ENCODE measurements at places on chromosomes 1 and 21.
A peak's percentile ranks its signal among the peaks of the same experiment; 100 is the strongest.

GRCh38 chr21:42149656-42150473 lies 69.1 kb upstream of the ABCG1 start:
- no peak for DNase-seq

- peak; percentile 98 for DNase-seq
Observed at GRCh38 chr1:77832901-77833300, 53.5 kb downstream of the MIGA1 start.

DNA sequence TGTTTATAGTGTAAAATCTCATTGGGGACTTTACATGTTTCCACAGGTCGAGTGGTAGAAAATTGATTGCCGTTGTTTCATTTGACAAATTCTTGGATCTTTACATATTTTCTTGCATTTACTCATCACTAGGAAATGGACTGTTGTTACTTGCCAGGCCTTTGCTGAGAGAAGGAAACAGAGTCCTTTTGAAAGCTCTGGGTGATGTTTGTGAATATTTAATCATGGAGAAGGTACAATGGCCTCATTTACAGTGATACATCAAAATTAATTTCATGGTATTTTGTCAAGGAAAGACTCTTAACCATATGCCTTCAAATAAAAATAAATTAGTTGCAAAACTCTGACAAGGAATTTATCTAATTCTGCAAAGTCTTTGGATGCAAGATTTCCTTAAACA lies 198.0 kb downstream of the GRIK1 start:
- no peak for DNase-seq

DNA sequence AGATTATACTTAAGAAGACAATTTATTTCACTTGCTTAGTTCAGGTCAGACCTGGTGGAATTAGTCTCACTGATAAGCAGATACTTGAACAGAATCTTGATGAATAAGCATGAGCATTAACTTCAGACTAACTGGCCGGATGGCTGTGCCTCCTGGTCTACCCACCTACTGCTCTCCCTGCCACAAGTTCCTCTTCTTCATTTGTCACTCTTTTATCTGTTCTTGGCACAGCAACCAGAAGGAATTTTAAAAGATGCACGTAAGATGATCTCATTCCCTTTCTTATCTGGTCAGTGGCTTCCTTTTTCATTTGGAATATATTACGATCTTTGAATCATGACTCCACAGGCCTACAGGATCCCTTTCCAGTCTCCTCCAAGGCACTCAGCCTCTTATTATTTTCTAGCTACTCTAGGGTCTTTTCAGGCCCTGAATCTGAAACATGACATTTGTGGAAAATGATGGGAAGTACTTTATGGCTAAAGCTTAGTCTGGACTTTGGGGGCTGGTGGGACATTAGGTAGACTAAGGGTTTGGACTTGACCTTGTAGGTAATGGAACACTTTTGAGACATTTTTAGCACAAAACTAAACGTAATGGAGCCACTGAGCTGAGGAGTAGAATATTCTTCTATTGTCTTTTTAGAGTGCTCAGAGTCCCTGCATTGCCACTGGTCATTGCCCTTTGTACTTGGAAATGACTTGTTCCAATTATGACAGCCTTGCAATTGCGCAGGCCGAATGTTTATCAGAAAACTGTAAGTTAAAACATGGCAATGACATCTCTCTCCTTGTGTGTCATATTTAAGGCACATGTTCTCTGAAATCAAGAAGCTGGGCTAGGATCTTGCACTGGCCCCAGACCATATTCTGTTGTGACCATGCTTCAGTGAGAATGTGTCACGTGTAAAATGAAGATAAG lies 16.0 kb downstream of the ST6GALNAC3 start:
- DNase-seq = no peak

DNA sequence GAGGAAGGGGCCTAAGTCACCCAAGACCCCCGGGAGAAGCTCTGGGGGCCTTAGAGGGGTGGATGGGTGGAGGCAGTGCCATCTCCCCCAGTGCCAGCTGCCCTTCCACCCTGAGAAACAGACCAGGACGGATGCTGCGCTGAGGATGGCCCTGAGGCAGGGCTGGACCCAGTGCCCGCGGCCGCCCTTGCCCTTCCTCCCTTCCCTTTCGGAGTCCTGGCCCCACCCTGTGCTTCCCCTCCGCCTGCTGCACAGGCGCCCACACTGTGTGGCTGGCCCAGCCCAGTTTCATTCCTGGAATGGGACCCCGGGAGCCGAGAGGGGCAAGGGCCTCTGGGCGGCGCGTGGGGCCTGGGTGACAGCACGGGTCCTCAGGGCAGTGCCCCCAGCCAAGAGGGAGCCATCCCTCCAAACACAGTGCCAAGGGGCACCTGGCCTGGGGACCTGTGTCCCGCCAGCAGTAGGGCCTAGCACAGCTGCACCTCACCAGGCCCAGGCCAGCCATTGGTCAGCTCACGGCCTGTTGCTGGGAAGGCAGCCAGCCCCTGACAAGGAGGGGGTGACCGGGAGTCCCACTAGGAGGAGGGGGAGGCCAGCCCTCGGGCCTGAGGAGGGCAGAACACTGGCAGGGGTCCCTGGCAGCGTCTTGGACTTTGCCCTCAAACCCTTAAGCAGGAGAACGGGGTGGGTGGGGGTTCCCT lies 13.4 kb upstream of the SKI start:
- no peak for DNase-seq

DNA sequence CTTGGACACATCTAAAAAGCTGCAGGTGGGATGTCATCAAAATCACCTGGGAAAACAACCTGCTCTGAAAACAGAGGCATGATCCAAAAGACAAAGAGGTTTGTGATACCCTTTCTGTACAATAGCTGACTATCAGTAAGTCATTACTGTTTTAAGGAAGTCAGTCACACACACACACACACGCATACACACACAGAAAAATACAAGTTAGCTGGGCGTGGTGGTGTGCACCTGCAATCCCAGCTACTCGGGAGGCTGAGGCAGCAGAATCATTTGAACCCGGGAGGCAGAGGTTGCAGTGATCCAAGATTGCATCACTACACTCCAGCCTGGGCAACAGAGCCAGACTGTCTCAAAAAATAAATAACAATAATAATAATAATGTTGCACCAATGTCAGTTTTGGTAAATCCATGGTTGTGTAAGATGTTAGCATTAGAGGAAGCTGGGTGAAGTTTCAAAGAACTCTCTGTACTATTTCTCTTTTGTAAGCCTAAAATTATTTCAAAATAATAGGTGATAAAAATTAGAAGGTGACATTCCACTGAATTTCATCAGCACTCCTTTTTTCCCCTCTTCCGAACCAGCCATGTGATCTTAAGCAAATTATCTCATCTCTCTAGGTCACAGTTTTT lies 9.9 kb upstream of the HLCS start:
- no peak for DNase-seq

DNA sequence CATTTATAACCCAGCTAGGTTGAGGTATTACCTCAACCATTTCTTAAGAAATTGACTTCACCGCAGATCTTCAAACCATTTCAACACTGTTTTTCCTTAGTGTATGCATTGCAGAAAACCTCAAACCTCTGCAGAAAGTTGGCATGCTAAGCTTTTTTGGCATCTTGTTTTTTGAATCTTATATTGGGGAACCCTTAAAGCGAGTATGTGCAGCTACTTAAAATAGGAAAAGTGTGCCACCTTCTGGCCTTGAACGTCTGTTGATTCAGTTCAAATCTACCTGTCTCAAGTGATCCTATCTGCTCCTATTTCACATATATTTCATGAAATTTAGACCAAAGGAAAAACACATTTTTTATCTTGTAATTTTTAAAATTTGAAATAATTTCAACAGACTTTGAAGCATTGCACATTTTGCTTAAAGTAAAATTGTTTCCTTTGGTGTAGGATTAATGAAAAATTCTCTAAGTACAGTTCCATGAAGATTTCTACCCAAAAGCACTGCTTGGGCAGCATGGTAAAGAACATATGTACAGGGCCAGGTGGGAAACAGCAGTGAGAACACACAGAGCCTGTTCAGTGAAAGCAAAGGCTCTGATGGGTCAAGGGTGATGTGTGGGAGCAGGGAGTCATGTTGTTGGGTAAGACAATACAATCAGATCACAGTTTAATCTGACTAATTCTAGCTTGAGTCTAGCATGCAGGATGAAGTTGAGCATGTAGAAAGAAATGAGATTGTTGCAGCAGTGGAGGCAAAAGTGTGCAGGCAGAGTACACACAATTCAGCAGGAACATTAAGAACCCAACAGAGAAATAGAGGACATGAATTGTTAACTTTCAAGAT lies 17.2 kb downstream of the HENMT1 start:
- peak; percentile 70 for DNase-seq

DNA sequence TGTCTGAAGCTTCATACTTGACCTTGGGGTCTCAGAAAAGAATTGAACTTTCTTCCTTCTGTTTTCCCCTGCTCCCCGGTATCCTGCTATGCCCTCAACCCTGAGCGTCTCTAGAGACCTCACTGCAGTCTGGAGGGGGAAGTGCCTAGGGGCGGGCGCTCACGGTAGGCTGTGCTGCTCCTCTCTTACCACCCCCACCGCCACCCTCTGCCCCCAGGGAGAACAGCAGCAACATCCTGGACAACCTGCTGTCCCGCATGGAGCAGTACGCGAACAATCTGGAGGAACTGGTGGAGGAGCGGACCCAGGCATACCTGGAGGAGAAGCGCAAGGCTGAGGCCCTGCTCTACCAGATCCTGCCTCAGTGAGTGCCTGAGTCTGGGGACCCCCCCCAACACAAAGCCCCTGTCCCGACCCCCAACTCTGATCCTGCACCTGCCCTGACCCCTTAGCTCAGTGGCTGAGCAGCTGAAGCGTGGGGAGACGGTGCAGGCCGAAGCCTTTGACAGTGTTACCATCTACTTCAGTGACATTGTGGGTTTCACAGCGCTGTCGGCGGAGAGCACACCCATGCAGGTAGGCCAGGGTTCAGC lies 10.3 kb downstream of the NPR1 start:
- no peak for DNase-seq

- no peak for DNase-seq
Observed at GRCh38 chr1:153503766-153504165, 32.0 kb downstream of the S100A6 start.

- DNase-seq = no peak
Observed at GRCh38 chr1:90149101-90149500, 154.2 kb downstream of the ZNF326 start.

- DNase-seq = no peak
Observed at GRCh38 chr1:236468625-236469024, 55.2 kb upstream of the LGALS8 start.

DNA sequence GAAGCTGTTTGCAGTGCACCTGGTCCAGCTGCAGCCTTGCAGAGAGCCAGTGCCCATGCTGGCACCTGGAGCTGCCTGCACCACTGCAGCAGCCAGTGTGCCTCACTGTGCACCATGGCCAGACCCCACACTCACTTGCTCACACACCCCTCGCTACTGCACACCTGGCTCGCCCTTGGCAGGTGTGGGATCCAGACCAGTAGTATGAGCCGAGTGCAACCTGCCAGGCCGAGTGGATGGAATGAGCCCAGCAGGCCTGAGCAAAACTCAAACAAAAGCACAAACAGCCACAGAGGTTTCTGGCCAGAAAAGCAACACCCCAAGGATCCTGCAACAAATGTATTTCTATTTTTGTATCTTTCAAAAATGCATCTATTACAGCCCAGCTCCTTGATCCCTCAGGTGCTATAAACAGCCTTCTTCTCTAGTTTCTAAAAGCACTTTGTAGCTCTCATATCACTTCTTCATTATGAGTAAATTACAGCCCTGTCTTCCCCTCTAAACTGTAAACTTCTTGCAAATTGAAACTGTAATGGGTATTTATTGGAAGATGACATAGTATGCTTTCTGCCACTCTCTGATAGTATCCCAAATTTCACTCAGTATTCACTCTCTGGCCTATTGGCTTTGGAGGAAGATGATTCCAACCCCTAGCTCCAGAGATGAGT lies 72.2 kb upstream of the LPGAT1 start:
- no peak for DNase-seq

GRCh38 chr1:226549937-226550671 lies 1.5 kb downstream of the STUM start:
- DNase-seq = no peak

- no peak for DNase-seq
Observed at GRCh38 chr1:18573170-18573569, 57.5 kb upstream of the PAX7 start.

DNA sequence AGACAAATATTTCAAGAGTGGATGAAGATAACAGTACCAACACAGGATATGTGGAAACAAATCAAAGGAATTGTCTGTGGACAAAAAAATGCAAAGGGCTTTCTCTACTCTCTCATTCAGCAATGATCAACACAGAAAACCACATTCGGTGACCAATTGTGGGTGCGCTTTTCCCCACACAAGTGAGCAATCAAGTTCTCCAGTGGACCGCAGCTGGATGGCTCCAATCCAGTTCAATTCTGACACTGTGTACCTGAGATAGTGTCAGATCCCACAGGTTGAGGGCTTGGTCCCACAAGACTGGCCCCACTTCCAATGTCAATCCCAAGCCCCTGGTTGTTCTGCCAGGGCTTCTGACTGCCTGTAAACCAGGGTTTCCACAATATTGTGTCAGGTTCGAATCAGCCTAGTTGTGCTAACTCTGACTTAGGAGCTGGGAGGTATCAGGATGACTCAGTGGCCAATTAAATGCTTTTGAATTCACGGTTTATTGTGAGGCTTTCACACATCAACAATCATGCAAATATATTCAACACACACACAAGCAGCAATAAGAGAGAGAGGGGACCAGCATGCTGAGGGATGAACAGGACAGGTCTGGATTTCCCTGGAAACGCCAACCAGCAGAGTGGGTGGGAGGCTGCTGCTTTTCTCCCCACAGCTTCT lies 87.0 kb upstream of the BTG3 start:
- DNase-seq = no peak

- DNase-seq = no peak
Observed at GRCh38 chr1:1354271-1355247, 3.8 kb downstream of the MXRA8 start.

GRCh38 chr1:153533689-153534201 lies 2.0 kb downstream of the S100A6 start:
- DNase-seq = peak; percentile 94

DNA sequence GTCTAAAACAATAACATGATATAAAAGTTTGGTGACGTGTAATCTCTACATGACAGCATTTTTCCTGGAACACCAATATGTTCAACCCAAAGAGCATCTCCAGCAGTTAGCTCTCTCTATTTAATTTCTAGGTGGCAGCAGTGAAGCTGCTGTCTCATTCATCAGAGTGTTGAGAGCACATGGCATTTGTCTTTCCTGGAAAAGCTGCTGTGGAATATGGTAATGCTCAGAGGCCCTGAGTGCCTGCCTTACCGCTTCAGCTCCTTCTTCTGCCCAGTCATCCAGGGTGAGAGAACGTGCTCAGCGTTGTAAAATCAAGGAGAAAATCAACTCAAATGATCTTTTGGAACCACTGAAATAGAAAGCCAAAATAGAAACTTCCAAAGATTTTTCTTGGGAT lies 640.7 kb downstream of the ADGRL2 start:
- DNase-seq = no peak
